ENCODE measurements at places on chromosomes 3 and 15. TPM values are rescaled to one million over a fixed set of nuclear protein-coding genes. Genes with fewer than 3 reads are reported as not detected.
A peak's percentile ranks its signal among the peaks of the same experiment; 100 is the strongest.

GRCh38 chr15:61935493-61935892 is 124.8 kb downstream of the VPS13C start:
- DNase-seq, result no peak

DNA sequence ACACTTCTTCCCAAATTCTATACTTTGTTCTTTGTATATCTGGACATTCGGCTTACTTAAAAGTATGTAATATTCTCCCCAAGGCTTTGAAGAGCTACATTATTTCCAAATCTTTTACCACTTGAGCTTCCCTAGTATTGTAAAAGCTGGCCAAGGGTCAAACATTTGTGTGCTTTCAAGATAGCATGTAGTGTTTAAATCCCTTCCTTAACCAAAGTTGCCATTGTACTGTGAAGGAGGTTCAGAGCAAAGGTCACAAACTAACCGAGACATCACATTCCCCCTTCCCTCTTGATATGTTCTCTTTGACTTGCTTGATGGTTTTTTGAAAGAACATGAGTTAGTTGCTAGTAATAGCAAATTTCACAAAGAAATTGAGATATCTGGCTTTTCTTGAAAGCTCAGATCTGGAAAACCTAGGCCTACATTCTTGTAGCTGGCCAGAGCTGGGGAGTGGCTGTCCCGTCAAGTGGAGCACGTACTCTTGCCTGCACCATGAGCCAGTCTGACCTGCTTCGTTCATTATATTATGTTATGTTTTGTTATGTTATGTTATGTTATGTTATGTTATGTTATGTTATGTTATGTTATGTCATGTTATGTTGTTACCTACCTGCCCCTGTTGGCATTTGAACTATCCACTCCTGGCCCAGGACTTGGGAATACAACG is 60.2 kb downstream of the FILIP1L start:
- DNase-seq, result no peak

GRCh38 chr15:84734794-84735479 is 13.5 kb upstream of the ZNF592 start:
- DNase-seq, result peak; percentile 47

DNA sequence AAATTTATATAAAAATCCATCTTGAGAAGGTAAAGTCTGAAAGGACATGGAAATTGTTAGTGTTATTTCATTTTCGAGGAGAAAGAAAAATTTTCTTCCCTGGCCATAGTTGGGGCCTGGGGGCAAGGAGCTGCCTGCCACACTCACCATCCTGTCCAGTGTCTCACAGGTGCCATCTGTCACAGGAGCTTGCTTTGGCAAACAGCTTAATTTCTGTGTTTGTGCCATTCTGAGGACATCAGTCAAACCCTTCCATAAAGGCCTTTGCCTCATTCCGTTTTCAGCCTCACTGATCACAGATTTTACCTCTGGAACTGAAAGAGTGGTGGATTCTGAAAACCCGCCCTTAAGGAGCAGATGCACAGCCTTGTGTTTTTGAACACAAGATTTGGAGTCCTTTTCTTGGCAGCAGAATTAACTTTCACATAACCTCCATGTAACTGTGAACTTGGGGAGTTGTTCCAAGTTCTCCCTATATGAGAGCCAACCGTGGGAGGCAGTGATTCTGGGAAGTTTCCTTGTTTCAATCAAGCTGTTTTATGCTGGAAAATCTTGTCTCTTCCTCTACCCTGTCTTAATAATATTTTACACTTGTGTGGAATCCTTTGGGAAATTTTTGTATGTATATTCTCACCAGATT is 254.7 kb downstream of the CACNA2D3 start:
- no peak for DNase-seq

FBXO40 gene
- not detected for total RNA-seq

DNA sequence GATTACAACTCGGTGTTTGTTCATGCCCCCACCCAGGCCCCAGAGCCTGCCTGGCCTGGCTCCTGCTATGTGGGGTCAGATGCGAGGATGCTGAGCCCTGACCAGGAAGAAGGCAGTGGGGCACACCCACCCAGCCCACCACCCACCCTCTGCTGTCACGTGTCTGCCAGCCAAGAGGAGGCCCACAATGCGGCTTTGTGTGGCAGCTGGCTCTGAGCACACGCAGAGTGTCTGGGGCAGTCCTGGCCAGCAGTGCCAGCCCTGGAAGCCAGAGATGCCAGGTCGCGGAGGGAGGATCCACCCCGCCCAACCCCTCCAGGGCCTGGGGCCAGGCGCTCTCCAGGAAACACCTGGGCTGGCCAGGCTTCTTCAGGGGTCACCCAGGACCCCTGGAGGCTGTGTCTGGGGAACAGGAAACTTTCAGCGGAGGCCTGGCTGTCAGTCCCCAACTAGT is 26.4 kb upstream of the KLF13 start:
- no peak for DNase-seq

GRCh38 chr3:83500422-83500821 is 1458.4 kb upstream of the CADM2 start:
- DNase-seq, result no peak

- DNase-seq, result no peak
These were observed 4.1 kb upstream of the RTP1 start for GRCh38 chr3:187193181-187193580.

DNA sequence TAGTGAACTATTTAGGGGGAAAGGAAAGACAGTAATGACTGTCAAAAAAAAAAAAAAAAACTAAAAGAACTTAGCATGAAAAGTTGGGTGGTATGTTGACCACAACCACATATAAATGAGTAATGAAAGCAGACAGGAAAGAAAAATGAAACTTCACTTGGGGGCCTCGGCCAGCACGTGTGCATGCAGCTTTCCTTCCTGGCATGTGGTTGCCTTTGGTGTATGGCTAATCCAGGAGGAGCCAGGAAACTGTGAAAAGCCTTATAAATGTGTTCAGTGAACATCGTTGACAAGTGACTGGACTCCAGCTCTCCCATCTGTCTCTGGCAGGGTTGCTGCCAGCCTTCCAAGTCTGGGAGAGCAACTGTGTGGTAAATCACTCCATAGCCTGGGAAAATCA is 195.1 kb downstream of the DTWD1 start:
- no peak for DNase-seq

GRCh38 chr15:71385457-71385856 is 270.2 kb downstream of the THSD4 start:
- no peak for DNase-seq

TM6SF1 gene
- total RNA-seq, result not detected

DNA sequence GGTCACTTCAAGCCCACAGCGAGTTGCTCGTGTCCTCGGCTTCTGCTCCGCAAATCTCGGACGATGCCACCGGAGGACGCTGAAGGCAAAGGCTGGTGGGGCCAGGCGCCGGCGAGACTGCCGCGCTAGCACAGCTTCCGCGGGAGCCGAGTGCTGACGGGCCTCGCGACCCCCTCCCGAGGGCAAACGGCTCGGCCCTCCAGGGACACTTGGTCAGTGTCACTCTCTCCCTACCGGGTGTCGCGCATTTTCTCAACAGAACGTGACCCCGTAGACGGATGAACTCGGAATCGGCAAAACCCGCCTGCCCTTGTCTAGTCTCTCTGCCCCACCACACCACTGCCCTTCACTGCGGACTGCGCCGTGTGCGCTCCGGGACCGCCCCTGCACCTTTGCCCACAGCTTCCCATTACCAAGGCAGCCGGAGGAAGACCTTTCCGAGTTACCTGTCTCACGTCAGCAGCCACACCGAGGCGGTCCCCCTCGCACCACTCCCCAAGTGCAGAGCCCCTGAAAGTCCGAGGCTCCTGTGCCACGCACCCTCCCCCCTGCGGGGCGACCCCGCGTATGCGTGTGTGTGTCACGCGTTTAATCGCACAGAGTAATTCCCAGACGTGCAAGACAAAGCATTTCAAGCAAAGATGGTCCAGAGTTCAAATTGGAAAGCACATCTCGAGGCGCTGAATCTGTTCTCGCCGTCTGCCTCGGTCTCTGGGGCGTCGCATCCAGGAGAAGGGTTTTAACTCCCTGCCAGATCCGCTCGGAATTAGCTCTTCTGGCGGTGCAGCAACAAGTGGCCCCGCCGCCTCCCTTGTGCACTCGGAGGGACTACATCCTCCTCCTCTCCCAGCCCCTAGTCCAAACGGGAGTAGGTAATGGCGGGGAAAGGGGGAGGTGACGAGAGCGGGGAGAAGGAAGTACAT is 245.0 kb upstream of the TOPAZ1 start:
- DNase-seq, result no peak

RLBP1 gene
- total RNA-seq, result not detected

GRCh38 chr15:69624155-69624520 is 171.5 kb downstream of the RPLP1 start:
- DNase-seq, result no peak

- DNase-seq, result no peak
These were observed 671.1 kb downstream of the TBL1XR1 start for GRCh38 chr3:176526225-176526624.

GRCh38 chr3:59270209-59270608 is 220.4 kb upstream of the CFAP20DC start:
- no peak for DNase-seq

TMEM42 gene
- 8.0 TPM for total RNA-seq

GRCh38 chr3:13894807-13895154 is 14.9 kb upstream of the WNT7A start:
- DNase-seq, result no peak

NR2E3 gene
- total RNA-seq, result not detected

ZNF860 gene
- not detected for total RNA-seq

- no peak for DNase-seq
These were observed 130.2 kb downstream of the SSR3 start for GRCh38 chr3:156424758-156425157.

DNA sequence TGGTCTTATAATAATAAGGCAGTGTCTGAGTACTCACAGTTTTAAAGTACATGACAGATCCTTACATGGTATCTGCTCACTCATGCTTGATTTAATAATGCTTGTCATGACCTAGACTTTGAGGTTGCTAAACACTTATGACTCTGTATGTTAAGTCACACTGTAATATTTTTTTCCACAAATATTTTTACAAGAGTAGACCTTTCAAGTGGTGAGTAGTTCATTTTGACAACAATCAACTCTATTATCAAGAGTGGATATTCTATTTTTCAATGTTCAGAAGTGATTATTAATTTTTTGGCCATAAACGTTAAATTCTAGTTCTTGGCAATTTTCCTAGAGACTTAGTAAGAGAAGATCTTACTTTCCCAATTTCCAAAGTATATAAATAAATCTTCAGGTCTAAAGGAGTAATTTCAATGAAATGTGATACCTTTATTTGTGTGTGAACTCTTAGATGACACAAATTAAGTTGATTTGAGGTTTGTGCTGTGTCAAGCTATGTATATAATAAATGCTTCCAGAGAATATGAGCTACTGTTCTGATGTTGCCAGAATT is 104.5 kb downstream of the NLGN1 start:
- no peak for DNase-seq

All from CD4-positive, alpha-beta T cell (primary cell).